ENCODE measurements at places on chromosomes 12 and 14. TPM values are rescaled to one million over a fixed set of nuclear protein-coding genes. Genes with fewer than 3 reads are reported as not detected.

TROAP gene
- total RNA-seq, result 3.0 TPM

WSCD2 gene
- 0.78 TPM for total RNA-seq

APAF1 gene
- 34.9 TPM for total RNA-seq

ARHGAP5 gene
- 41.1 TPM for total RNA-seq

UNC79 gene
- total RNA-seq, result 0.05 TPM

DPF3 gene
- total RNA-seq, result 1.4 TPM

FOXN4 gene
- not detected for total RNA-seq

Data from natural killer cell (primary cell).